ENCODE measurements at places on chromosomes 1 and 21.

DNA sequence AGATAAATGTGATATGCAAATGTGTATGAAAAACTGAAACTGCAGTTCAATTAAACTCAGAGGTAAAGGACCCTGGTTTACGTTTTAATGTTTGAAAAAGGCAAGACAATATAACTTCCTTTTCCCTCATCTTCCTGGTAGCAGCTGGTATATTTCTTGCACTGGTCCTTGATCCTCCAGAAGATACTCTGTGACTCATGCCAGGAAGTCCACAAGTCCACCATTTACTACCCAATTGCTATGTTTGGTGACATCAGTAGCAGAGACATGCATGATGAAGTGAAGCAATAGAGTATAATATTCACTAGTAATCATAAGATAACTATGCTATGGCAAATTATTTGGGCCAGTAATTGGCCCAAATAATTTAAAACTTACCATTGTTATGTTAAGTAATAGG is 774.5 kb upstream of the NEGR1 start:
- DNase-seq, result no peak

DNA sequence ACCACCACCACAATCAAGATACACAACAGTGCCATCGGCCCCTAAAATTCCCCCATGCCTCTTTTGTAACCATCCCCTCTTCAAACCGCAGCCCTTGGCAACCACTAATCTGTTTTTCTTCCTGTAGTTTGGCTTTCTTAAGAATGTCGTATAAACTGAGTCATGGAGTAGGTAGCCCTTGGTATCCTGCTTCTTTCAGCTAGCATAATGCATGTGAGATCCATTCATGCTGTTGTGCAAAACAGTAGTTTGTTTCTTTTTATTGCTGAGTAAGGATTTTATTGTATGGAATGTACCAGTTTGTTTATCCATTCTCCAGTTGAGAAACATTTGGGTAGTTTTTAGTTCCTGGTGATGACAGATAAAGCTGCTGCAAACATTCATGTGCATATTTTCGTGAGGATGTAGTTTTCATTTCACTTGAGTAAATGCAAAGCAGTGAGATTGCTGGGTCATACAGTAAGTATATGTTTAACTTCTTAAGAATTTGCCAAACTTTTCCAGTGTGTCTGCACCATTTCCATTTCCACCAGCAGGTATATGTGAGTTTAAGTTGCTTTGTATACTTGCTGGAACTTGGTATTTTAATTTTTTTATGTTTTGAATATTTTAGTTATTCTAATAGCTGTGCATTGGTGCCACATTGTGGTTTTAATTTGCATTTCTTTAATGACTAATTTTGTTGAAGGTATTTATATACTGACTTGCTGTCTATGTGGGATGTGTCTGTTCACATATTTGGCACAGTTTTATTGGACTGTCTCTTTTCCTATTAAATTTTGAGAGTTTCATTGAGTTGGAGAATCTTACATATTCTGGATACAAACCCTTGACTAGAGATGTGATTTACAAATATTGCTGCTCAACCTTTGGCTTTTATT is 148.4 kb upstream of the MAP1LC3C start:
- DNase-seq, result no peak

- no peak for DNase-seq
Measured at GRCh38 chr1:5999711-6000443, 7.7 kb upstream of the NPHP4 start.

GRCh38 chr1:31681415-31681814 is 22.4 kb downstream of the COL16A1 start:
- no peak for DNase-seq

GRCh38 chr1:85274969-85275453 is 1.4 kb downstream of the BCL10 start:
- DNase-seq, result no peak

- no peak for DNase-seq
Measured at GRCh38 chr1:213275293-213275692, 224.3 kb downstream of the RPS6KC1 start.

DNA sequence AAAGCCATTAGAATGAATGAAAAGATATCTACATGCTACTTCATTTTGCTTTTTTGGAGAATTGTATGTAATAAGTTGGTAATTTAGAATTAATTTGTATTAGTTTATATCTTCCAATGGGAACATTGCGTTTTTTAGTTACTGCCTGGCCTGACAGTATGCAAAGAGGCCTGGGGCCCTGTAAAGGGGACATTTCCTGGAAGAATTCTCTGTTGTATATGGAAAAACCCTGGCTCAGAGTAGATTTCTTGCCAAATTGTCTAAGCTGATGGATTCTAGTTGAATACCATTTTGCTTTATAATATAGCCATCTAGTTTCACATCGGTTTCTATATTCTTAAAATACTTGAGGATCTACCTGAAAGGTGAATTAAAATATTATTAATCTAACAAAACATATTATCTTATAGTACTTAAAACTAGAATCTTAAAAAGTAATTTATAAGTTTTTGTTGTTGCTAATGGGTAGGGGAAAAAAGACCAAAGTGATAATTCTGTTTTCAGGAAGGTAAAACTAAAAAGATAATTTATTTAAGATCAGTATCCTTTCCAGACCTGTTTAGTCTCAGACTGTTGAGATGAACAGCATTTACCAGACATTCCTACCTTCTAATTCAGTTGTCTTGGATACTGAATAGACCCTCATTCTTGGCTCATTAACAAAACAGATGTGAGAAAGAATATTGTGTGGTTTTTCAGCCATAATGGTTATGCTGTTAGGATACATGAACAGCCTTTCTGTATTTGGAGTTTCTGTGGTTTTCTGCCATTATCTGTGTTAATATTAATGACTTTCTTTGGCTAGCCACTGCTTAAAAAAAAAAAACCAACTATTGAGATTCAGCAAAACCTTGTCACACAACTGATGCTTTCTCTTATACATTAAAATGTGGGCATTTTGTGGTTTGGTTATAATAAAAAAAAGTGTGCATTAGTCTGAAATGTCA is 4.8 kb downstream of the AGO3 start:
- DNase-seq, result no peak

GRCh38 chr1:39642796-39643195 is 3.4 kb upstream of the HEYL start:
- DNase-seq, result no peak
